ENCODE measurements at places on chromosomes 7 and 10.
A peak's percentile ranks its signal among the peaks of the same experiment; 100 is the strongest.

- DNase-seq = no peak
Observed at GRCh38 chr7:137882261-137882668, 35.5 kb upstream of the DGKI start.

DNA sequence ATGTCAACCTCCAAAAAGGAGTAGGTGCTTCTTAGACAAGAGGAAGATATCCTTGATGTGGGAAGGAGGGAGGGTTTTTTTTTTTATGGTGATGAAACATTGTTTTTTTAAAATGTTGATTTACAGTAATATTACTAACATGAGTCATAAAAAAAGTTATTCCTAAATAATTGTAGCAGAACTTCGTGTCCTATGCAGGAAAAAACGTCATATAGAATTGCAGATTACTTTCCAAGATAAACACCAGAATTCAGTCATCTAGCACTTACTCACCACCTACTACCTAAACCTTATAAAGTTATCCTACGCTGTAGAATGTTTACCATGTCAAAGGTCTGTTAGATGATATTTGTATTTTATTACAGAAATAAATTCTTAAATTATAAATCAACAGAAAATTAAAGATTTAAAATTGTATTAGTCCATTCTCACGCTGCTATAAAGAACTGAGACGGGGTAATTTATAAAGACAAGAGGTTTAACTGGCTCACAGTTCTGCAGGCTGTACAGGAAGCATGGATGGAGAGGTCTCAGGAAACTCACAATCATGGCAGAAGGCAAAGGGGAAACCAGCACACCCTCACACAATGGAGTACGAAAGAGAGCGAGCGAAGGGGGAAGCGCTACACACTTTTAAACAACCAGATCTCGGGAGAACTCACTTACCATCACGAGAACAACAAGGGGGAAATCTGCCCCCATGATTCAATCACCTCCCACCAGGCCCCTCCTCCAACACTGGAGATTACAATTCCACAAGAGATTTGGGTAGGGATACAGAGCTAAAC, 105.2 kb upstream of the NEBL start:
- no peak for DNase-seq

GRCh38 chr10:73981812-73982211, 16.1 kb upstream of the VCL start:
- no peak for DNase-seq

DNA sequence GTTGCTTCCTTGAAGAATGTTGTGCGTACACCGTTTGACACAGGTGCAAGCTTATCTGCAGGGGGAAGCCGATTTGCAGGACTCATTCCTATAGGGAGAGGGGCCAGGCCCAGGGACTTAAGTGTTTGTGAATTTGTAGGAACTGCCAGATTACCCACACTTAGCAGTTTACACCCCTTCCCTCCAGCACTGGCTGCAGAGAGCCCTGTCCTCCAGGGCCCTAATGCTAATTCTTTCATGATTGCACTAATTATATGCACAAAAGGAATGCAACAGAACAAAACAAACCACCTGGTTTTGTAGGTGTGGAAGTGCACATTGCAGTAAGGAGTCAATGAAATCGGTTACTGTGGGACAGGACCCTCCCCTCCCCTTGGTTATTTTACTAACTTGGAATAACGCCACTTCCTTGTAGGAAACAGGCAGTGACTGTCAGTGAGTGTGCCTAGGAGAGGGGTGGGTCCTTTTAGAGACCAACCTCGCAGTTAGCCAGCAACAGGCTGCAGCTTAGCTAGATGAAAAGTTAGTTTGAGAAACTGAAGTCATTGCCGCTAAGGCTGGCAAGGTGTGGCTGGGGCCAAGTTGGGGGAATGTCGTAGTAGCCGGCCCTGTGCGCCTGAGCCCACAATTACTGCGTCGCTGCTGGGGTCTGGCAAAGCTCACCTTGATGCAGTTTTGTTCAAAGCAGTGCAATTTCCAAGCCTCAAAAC, 60.6 kb downstream of the CUX1 start:
- no peak for DNase-seq

- peak; percentile 73 for DNase-seq
Observed at GRCh38 chr7:44073664-44074348, 8.4 kb upstream of the PGAM2 start.

- DNase-seq = no peak
Observed at GRCh38 chr7:86733783-86734182, 90.1 kb downstream of the GRM3 start.

- DNase-seq = no peak
Observed at GRCh38 chr10:52652431-52653262, 119.9 kb downstream of the MBL2 start.

GRCh38 chr7:290554-291372, 793 bp downstream of the FOXL3 start:
- DNase-seq = no peak
